Natural killer cell (primary cell): ENCODE measurements at places on chromosomes 4 and X.
A peak's percentile ranks its signal among the peaks of the same experiment; 100 is the strongest.

DNA sequence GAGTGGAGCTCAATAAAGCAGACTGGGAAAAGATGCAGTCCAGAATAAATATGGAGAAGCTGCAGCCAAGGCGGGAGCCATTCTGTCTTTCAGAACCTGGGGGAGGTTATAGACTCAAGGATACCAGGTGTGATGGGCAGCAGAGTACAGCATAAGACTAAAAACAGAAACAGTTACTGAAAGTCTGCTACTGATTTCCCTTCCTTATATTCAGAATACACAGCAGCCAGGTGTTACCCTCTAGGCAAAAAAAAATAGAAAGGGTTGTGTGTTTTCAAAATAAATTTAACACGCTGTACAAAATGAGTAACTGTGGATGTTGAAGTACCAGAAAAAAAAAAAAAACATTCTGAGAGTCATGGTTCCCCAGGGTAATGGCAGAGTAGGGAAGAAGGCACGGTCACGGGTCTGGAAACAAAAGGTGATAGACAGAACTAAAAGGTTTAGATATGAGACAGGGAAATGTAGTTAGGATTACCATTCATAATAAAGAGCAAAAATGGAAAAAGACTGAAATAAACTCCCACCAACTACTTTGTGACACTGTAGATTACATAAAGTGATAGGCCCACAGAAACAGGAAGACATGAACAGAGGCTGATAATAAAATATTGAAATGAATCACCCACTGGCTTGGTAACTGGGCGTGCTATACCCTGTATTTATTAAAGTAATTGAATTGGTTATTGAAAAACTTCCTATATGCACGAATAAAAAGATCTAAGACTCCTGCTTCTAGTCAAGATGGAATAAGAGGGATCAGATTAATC, 10.8 kb upstream of the HHIP start:
- DNase-seq: no peak

- DNase-seq: no peak
Measured at GRCh38 chr4:7821245-7822136, 118.2 kb downstream of the AFAP1 start.

DNA sequence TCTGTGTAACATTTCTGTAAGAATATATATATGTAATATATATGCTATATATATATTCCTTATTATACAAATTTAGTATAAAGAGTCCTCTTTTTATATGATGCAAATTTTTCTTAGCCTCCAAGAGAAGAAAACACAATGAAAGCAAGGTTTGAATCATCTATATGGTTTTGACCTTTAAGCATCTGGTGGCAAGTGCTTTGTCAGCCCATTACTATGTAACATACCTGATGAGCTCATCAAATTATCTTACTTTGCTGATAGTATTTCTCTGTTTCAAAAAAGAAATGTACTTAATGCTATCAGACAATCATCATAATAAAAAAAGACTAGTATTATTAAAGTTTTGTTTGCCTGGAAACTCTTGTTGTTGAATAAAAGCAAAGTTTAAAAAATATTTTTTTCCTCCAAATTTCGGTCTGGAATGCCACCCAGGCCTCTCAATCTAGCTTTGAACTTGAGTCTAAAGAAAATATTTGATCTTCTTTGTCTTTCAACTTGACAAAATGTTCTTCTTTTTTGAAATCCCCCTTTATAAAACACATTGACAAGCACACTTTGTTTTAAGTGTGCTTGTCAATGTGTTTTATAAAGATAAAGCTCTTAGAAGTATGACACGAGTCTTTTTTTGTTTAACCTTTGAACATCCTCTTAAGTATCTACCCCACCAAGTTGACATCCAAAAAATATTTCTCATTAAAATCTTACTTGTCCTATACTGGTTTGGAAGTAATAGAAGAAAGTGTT, 26.2 kb downstream of the ZNF330 start:
- no peak for DNase-seq

DNA sequence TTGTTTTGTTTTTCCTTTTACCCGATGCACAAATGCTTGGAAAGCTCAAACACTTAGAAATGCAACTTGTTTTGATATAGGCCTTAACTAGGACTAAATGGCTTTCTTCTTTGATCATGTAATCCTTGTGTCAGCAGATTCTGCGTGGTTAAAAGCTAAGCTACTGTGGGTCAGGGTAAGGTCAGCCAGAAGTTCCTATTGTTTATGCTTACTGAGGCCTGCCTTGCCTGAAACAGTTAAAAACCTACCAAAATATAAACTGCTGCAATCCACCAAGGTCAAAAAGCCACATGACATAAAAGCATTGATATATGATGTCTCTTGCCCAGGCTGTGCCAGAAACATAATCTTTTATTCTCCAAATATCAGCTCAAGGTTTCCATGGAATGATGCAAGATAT, 223.4 kb downstream of the FAM47B start:
- DNase-seq: no peak

DNA sequence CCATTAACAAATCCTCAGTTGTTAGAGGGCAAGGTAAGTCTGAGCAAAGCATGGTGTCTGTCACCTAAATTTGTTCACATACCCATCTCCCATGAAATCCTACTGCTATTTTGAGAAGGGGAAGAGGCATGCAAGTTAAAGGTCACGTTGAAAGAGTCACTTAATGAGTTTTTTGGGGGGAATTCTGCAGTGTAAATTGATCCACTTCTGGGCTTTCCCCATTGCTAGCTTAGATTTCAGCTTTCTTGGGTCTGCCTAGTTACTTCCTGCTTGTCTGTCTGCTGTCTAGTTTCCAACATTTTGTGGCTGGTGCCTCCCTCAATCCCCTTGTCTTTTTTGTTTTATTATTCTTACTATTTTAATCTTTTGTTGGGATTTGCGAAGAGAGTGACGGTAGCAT, 32.0 kb downstream of the CEP135 start:
- no peak for DNase-seq

DNA sequence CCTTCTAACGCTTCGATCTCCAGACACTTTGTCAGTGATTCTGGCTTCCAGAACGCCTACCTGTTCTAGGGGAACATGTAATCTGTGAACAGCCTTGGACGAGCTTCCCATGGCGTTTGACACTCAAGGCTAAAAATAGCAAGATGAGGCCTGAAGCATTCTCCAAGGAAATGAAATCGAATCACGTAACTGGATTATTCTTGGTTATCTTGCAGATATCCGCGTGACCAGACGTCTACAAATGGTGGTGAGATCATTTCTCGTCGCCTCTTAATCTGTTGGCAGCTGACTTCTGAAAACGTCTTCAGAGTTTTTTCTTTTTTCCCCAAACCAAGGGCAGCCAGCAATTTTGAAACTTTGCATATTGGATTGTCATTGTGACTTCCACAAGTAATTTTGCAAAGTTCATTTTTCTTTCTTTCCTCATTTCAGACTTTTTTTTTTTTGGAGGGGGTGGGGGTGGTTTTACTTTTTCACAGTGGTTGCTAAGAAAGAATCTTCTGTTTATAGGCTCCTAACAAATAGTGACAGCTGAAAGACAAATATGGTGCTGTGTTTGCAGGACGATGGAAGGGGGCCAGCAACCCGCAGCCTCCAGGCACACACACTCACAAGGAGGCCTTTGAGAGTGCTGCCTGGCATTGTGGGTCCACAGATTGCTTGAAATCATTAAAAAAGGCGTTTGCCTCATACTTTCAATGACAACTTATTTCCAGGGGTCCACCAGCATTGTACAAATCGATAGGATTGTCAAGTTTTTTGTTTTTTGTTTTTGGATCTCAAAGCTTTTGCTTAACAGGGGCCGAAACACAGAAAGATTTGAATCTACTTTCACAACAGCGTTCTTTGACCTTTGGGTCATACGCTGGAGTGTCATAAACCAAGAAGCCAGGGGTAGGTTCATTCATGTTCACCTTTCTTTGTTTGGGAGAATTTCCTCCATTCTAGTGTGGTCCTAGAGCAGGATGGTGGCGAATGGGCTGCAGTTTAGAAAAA, 32.4 kb upstream of the PDLIM3 start:
- no peak for DNase-seq

- no peak for DNase-seq
Measured at GRCh38 chr4:111960241-111960667, 185.0 kb upstream of the FAM241A start.

DNA sequence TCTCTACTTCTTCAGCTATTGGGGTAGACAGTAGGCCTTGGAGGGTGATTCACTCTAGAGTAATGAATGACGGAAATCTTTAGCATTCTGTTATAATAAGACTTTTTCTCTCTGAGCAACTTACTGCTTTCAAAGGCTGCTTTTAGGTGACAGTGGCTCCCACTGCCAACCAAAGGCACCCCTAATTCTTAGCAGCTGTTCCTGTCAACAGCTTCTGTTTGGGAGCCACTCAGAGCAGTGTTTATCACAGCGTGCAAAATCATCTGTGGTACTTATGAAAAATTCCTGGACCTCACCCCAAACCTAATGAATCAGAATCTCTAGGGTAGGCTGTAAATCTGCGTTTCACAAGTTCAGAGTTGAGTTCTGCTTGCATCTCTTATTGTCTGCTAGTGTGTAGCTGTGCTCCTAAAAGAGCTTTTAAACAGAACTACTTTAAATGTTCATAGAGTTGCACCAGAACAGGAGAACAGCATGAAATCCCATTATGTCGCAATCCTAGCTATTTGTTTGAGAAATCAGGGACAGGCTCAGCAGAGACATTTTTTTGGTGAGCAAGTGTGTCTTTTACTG, 52.8 kb upstream of the POU4F2 start:
- no peak for DNase-seq

- no peak for DNase-seq
Measured at GRCh38 chr4:2671267-2671895, 84.8 kb downstream of the TNIP2 start.

DNA sequence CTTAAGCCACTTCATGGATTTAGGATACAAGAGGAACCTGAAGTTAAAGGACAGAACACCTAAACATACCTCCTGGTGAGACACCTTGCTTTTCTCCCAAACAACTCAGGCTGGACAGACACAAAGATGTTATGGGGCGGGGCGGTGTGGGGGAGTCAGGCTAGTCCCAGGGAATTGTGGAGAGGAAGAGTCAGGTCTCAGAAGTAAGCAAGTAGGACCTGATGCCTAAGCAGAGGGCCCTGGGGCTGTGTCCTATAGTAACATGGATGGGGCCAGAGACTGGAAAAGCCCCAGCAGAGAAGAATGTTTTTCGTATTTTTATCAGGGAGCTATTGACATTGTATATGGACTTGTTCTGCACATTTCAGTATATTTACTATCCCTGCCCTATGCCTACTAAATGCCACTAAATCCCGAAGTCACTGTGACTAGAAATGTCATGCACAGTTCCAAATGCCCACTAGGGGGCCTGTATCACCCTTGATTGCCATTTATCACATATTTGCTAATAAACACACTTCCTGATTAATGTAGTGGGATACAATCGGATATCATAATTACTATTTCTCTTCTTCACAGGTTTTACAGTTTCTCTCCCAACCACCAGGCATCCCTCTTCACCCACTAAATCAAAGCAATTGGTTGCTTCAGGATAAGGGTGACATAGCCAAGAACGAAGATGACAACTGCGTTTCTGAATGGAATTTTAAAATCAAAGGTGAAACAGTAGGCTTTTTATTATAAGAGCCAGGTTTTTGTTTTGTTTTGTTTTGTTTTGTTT, 23.8 kb upstream of the ARHGAP10 start:
- DNase-seq: peak; percentile 27

GRCh38 chrX:25004485-25005032, 11.2 kb downstream of the ARX start:
- DNase-seq: no peak

GRCh38 chr4:120443116-120443515, 376.5 kb upstream of the MAD2L1 start:
- DNase-seq: no peak

DNA sequence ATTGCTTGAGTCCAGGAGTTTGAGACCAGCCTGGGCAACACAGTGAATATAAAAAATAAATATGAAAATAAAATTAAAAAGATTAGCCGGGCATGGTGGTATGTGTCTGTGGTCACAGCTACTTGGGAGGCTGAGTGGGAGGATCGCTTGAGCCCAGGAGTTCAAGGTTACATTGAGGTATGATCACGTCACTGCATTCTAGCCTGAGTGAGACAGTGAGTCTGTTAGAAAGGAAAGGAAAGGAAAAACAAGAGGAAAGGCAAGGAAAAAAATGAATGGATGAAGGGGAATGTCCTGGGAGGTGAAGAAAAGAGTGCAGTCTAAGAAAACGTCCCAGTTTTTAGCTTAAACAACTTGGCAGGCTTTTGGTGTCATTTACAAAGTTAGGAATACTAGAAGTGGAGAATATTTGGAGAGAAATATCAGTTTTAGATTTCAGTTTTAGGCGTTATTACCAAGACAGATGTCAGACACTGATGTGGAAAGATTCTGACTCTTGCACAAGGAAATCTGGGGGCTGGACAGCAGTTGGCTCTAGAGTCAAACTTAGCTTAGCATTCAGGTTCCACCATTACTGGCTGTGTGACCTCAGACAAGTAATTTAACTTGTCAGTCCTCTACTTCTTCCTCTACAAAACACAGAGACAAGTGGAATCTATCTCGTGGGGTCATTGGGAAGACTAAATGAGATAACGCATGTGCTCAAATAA, 139.0 kb downstream of the TSPAN5 start:
- no peak for DNase-seq

- no peak for DNase-seq
Measured at GRCh38 chr4:119478446-119479179, 150.0 kb downstream of the PDE5A start.

DNA sequence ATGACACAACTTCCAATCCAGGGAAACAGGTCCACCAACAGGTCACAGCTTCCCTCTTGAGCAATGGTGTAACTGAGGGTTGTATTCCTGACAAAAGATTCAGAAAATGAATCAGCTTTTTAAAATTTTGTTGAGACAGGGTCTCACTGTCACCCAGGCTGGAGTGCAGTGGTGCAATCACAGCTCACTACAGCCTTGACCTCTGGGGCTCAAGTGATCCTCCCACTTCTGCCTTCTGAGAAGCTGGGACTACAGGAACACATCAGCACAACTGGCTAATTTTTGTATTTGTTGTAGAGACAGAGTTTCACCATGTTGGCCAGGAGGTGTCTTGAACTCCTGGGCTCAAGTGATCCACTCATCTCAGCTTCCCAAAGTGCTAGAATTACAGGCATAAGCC, 43.7 kb downstream of the SAT1 start:
- DNase-seq: no peak

DNA sequence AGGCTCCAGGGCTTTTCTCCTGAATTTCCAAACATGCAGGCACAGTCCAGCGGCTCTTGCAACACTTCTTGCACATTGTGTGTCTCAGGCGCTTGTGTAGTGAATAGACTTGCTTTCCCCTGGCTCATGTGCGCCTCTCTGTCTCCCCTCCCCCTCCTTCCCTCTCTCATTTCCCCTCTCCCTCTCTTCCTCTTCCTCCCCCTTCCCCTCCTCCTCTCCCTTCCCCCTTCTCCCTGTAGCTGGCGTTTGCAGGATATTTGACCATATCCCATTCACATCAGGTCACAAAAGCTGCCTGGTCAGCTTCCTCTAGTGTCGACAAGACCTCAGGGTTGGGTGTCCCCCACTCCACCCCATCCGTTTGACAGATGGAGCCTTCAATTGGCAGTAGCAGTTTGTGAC, 2.4 kb downstream of the CHST7 start:
- DNase-seq: no peak

DNA sequence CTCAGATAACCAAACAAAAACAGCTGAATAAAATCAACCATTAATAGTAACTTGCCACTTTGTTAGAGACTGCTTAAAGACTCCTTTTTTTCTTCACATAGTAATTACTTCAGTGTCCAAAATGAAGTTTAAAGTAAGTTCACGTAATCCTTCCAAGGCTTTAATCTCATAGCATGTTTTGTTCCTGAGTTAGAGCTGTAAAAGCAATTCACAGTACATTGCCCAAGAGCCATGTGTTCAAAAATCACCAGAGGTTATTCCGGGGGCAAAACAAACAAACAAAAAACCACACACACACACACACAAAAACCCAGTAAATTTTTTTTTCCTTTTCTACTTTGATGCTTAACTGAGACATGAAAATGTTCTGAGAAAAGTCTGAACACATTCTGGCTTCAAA, 6.1 kb downstream of the GPR82 start:
- DNase-seq: no peak
